Metanephros (tissue), 2 donors: ENCODE measurements at places on chromosomes 4 and X. TPM values are rescaled to one million over a fixed set of nuclear protein-coding genes. Genes with fewer than 3 reads are reported as not detected.

ZNF732 gene
- 1.9 TPM for total RNA-seq

FGB gene
- total RNA-seq = 5.6 TPM

NOCT gene
- total RNA-seq = 8.6 TPM

DOK7 gene
- 2.0 TPM for total RNA-seq
